Inflammatory macrophage treated with lipopolysaccharide for 4 hours (primary cell): ENCODE measurements at places on chromosomes 7 and 10.

- DNase-seq, result no peak
Measured at GRCh38 chr10:110642204-110643034, 1.7 kb upstream of the RBM20 start.

DNA sequence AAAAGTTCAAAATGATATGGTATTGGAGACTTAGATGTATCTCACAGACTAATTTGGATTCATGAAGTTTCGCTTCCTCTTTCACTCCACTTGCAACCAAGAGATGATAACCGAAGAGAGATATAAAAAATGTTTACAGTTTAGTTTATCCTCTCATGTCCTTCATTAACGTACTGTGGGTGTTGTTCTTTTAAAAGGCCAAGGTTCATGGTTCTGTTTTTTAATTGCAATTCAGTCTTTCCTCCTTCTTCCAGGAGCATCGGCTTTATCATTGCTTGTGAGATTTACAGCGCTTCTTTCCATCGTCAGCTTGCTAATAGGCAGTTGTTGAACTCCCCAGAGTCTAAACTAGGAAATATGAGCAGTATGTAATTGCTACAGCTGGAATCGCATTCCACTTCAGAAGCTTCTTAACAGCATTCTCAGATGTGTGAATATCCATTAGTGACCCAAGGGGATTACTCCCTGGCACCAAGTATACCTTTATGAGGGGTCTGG, 75.9 kb upstream of the HGF start:
- peak; percentile 59 for DNase-seq

GRCh38 chr10:49008505-49009198, 69.0 kb upstream of the LRRC18 start:
- DNase-seq, result no peak

GRCh38 chr7:50761713-50762112, 21.0 kb downstream of the GRB10 start:
- no peak for DNase-seq

DNA sequence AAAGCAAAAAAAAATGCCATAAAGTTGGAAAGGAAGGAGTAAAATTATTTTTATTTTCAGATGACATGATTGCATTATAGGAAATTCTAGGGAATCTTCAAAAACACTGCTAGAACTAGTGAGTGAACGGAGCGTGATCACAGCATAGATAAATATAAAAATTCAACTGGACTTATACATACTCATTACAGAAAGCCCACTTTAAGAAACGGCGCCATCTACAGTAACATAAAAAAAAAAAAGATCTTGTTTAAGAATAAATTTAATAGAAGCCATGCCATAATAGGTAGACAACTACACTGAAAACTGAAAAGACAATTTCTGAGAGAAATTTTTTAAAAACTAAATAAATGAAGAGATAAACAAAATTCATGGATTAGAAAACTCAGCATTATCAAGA, 623.1 kb upstream of the MGMT start:
- no peak for DNase-seq

DNA sequence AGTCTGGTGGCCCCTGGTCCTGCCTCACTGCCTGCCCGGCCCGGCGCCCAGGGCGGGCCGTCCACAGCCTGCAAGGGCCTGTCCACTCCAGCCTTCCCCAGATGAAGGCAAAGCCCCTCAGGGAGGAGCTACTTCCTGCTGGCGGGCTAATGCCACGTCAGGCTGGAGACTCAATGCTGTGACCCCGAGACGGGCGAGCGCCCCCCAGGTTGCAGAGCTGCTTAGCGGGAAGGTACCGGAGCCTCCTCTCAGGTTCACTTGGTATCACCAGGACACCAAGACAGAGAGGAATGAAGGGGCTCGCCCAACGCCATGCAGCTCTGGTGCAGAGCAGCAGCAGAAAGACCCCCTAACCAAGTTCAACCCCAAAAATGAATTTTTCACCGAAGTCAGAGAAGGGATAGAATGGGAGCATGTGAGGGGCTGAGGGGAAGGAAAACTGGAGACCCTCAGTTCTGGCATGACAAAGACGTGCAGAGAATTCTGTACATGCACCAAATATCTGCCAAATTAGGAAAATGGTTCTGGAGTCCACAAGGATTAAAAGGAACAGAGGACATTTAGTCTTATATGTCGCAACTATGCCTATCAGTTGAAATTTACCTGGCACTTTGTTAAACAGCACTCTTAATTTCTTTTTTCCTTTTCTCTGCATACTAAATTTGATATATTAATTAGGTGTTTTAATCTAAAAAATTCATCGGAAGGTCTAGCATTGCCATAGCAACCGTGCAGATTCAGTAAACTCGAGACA, 2.8 kb downstream of the STK32C start:
- no peak for DNase-seq

DNA sequence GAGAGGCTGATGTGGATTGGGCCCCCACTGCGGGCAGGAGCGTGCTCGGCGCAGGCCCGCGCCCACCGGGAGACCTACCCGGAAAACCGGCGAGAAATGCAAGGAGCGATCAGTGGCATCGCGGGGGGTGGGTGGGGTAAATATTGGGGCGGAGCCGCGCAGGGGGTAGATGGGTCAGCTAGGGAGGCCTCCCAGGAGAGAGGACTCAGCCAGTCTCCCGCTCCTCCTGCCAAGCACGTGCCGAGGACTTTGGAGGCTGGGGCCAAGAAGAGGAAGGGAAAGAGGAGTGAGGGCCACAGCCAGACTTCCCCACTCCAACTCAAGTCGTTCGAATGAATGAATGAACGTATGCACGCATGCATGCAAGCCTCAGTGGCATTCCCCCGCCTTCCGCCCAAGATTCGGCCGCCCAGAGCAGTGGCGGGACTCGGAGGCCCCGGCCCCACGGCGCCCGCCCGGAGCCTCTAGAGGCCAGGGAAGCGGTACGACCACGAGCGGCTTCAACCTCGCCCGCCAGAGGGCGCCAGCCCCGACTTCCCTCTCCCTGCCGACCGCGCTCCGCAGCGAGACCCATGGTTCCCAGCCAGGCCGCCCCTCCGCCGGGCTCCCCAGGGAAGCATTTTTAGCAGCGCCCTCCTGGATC, 3.6 kb downstream of the NPM3 start:
- DNase-seq, result peak; percentile 73

GRCh38 chr7:41298409-41298808, 404.5 kb downstream of the INHBA start:
- DNase-seq, result no peak

- DNase-seq, result no peak
Measured at GRCh38 chr7:39582536-39582935, 16.3 kb downstream of the YAE1 start.

DNA sequence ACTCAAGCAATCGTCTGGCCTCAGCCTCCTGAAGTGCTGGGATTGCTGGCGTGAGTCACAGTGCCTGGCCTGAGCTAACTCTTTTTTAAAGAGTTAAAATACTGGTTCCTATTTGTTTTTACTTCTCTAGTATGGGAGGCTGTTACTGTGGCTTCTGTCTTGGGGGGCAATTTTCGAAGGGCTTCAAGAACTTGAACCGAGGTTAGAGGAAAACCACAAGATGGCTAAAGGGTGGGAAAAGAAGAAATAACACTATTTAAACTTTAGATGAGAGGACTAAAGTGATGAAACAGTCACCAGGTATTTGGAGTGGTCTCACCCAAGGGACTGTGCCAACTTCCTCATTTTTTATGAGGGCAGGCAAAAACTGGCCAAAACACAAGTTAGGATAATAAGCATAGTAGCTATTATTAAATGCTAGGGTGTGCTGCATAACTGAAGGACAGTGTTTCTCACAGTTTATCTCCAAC, 17.8 kb downstream of the MET start:
- DNase-seq, result no peak

DNA sequence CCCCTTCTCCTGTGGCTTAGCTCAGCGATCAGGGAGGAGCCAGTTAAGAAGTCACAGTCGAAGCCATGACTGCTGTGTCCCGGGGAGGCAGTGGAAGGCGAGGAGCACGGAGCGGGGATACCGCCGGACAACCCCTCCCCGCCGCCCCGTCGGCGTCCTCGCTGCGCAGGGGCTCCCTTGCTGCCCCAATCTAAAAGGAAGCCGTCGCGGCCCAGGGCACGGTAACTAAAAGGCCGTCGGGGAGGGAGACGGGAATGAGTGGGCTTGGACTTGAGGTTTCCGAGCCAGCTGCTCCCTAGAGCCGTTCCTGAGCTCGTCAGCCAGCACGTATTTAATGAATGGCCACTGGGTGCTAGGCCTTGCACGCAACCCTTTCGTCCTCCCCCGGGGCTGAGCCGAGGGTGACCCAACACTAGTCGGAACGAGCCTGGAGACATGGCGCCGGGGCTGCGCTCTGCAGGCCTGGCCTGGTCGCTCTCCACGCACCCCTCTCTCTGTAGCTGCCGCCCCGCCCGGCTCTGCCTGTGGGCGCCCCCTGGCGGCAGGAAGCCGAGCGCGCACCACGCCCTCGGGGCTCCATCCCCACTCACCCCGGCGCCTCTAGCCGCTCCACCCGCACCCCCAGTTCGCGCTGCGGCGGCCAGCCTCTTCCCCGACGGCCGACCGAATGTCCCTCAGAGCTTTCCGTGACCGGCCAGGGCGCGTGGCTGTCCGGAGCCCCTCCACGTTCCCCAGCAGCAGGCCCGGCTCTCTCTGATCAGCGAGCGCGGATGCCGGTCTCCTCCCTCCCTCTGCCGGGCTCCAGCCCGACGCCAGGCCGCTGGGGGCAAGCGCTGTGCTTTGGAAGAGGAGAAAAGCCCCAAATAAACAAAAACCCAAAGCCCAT, 29.3 kb upstream of the KCNK18 start:
- peak; percentile 57 for DNase-seq

DNA sequence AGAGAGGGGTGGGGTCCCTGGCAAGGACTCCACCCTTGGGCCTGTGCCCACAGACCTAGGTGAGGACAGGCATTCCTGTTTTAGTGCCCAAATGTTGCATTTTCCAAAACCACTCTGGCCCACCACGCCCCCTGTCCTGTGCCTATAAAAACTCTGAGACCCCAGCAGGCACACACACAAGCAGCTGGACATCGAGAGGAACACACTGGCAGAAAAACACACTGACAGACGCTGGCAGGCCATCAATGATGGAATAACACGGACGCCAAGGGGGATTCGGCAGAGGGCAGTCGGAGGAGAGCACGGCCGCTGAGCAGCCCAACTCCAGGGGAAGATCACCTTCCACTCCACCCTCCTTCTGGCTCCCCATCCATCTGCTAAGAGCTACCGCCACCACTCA, 386.9 kb upstream of the AUTS2 start:
- DNase-seq, result no peak

GRCh38 chr7:43646603-43647338, 63.9 kb downstream of the STK17A start:
- no peak for DNase-seq

GRCh38 chr10:128318913-128319312, 192.7 kb upstream of the MKI67 start:
- DNase-seq, result no peak

DNA sequence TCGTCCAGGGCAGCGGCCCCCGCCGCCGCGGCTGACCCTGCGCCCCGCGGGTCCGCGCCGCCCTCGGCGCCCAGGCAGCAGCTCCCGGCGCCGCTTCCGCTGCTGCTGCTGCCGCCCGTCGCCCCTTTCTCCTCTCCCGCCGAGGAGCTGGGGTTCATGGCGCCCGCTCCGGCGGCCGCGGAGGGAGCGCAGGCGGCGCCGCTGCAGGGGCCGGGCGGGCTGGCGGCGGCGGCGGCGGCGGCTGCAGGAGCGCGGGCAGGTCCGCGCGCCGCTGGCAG, 286 bp downstream of the DGKI start:
- no peak for DNase-seq

DNA sequence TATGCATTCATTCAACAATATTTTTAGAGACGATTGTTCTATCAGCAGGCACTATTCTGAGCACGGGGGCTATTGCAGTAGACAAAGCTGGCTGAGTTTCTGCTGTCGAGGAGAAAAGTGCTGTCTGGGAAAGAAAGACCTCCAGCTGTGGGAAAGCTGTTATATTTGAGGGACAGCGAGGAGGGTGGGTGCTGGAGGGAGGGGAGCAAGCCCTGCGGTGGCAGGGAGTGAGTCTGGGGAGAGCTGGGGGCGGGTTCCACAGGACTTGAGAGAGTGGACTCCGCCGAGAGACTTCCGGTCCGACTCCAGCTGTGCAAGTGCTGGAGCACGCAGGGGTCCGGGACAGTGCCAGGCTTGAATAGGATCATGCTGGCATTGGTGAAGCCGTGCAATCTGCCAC, 602.1 kb upstream of the FOXK1 start:
- DNase-seq, result no peak

- no peak for DNase-seq
Measured at GRCh38 chr7:76300166-76300731, 2.2 kb upstream of the HSPB1 start.

DNA sequence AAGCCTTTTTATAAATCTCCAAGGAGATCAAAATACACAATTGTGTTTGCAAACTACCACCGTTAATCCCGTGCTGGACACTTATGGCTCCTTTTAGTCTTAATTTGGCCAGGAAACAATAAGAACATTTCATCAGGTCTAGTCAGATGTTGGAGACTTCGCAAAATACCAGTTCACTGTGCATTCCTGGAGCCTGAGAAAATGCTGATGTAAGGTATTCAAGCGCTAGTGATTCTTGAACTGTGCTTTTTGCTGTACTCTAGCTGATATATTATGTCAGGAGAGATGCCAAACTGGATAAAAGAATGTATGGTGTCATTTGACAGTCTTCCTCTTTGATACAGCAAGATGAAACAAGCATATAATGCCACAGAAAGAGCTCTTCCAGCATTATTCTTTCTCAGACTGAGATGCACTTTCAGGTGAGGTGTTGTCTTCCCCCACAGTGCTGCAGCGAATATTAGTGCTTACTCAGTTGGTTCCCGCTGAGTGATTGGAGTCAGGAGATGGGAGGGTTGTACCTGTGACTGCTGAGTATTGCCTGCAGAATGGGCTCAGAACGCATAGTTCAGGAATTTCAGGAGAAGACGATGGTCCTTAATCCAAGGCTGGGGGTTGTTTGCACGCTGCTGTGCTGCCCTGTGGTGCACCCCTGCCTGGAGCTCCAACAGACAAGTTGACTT, 59.2 kb downstream of the OGDH start:
- DNase-seq, result no peak
